ENCODE measurements at places on chromosomes 5 and 9. TPM values are rescaled to one million over a fixed set of nuclear protein-coding genes. Genes with fewer than 3 reads are reported as not detected.

- H3K4me3 ChIP-seq = no peak overlapping the region
- no peaks in the 10 kb centered on the region for H3K27me3 ChIP-seq
- H3K4me1 ChIP-seq = no peaks in the 10 kb centered on the region
- H3K36me3 ChIP-seq = no peaks in the 10 kb centered on the region
- no peak for DNase-seq
Observed at GRCh38 chr5:128913551-128913950, 51.7 kb upstream of the SLC27A6 start.

DNA sequence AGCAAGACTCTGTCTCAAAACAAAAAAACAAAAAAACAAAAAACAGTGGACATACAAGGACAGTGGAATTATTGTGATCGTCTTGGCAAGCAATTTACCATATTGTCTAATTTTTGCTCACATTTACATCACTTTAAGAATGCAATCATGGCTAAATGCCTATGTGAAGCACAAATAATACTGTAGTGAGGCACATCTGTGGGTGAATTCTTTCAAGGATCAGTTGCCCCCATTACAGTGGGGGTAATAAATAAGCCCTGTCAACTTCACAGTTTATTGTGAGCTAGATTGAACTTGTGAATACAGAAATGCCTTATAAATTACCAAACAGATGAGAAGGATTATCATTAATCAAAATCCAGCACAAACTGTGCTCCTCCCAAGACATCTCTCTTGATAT, 150.2 kb upstream of the PAPPA start:
- H3K4me1 ChIP-seq = no peaks in the 10 kb centered on the region
- H3K4me3 ChIP-seq = no peak overlapping the region
- H3K27ac ChIP-seq = no peak overlapping the region
- no peak for DNase-seq
- H3K36me3 ChIP-seq = no peaks in the 10 kb centered on the region
- H3K27me3 ChIP-seq = no peaks in the 10 kb centered on the region

GRCh38 chr9:115880221-115880885, 273.2 kb upstream of the PAPPA start:
- H3K27ac ChIP-seq = no peak overlapping the region
- no peak overlapping the region for H3K4me3 ChIP-seq
- H3K4me1 ChIP-seq = no peaks in the 10 kb centered on the region
- H3K36me3 ChIP-seq = no peaks in the 10 kb centered on the region
- no peak for DNase-seq
- no peaks in the 10 kb centered on the region for H3K27me3 ChIP-seq

GRCh38 chr9:29640507-29640906, 2067.2 kb upstream of the C9orf72 start:
- H3K27me3 ChIP-seq = no peaks in the 10 kb centered on the region
- no peak overlapping the region for H3K27ac ChIP-seq
- H3K4me1 ChIP-seq = no peaks in the 10 kb centered on the region
- DNase-seq = no peak
- H3K36me3 ChIP-seq = no peaks in the 10 kb centered on the region

- H3K27ac ChIP-seq = peak overlapping the region; percentile 99
- DNase-seq = no peak
- peaks cover 34% of the 10 kb centered on the region for H3K4me1 ChIP-seq
- no peaks in the 10 kb centered on the region for H3K36me3 ChIP-seq
Observed at GRCh38 chr5:95959888-95960666, 1.6 kb downstream of the ELL2 start.

- H3K4me3 ChIP-seq = no peak overlapping the region
- no peaks in the 10 kb centered on the region for H3K4me1 ChIP-seq
- H3K36me3 ChIP-seq = no peaks in the 10 kb centered on the region
- DNase-seq = no peak
Observed at GRCh38 chr5:10555277-10555684, 8.6 kb upstream of the ANKRD33B start.

DNA sequence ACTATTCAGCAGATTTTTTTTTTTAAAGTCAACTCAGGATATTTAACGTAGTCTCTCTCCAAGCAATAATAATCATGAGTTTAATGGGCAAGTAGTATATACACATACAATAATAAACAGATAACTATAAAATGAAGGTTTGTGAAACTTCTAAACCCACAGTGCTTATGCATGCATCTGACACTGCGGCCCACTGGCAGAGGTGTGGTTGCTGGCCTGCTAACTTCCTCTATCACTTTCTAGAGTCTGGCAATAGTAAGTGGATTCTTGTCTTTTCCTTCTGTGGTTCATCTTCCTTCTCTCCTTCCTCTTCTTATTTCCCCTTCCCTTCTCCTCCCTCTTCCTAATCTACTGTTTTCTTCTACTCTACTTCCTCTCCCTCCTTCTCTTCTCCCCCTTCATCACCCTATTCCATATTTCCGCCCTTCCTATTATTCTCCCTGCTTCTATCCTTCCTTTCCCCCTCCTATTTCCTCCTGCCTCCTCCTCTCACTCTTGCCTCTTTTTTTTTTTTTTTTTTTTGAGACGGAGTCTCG, 18.6 kb upstream of the AGXT2 start:
- H3K4me1 ChIP-seq = no peaks in the 10 kb centered on the region
- no peak overlapping the region for H3K27ac ChIP-seq
- peaks cover 8% of the 10 kb centered on the region for H3K36me3 ChIP-seq

- no peak overlapping the region for H3K27ac ChIP-seq
- no peak for DNase-seq
Observed at GRCh38 chr9:22238809-22239684, 207.6 kb upstream of the DMRTA1 start.

The ZNF879 gene
- total RNA-seq = 28.1 TPM

DNA sequence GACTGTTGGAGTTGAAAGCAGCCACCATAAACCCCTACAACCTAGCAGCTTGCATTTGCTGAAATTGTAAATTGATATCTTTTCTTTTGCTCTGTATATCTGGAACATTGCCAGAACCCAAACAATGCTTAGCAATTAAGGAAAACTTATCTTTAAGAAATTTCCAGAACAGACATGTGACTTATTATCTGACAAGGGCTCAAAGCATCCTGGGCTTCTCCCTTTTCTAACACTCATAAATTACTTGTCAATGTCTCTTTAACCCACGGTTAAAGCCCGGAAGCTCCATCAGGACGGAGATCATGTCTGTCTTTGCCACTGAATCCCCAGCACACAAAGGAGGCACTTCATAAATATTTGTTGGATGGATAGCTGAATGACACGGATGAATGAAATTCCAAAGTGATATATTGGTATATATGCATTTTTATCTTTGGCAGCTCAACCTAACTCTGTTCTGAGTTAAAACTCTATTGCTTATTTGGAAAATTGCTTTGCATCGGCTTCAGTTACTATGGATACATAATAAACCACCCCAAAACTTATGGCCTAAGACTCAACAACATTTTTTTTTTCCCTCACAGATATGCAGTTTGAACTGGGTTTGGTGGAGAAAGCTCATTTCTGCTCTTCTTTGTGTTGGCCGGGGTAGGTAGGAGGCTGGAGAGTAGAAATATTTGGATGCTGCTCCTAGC, 103.1 kb upstream of the CLINT1 start:
- H3K36me3 ChIP-seq = no peaks in the 10 kb centered on the region
- H3K27ac ChIP-seq = no peak overlapping the region
- no peaks in the 10 kb centered on the region for H3K4me1 ChIP-seq
- H3K27me3 ChIP-seq = no peaks in the 10 kb centered on the region
- no peak overlapping the region for H3K4me3 ChIP-seq

The CD274 gene
- 1.7 TPM for total RNA-seq

The RPS23 gene
- total RNA-seq = 1,285 TPM
